ENCODE measurements at places on chromosomes 6 and 20.

- H3K4me1 ChIP-seq, result peaks cover 25% of the 10 kb centered on the region
- H3K4me3 ChIP-seq, result no peak overlapping the region
- H3K36me3 ChIP-seq, result no peaks in the 10 kb centered on the region
Measured at GRCh38 chr6:15374119-15374518, 128.2 kb downstream of the JARID2 start.

DNA sequence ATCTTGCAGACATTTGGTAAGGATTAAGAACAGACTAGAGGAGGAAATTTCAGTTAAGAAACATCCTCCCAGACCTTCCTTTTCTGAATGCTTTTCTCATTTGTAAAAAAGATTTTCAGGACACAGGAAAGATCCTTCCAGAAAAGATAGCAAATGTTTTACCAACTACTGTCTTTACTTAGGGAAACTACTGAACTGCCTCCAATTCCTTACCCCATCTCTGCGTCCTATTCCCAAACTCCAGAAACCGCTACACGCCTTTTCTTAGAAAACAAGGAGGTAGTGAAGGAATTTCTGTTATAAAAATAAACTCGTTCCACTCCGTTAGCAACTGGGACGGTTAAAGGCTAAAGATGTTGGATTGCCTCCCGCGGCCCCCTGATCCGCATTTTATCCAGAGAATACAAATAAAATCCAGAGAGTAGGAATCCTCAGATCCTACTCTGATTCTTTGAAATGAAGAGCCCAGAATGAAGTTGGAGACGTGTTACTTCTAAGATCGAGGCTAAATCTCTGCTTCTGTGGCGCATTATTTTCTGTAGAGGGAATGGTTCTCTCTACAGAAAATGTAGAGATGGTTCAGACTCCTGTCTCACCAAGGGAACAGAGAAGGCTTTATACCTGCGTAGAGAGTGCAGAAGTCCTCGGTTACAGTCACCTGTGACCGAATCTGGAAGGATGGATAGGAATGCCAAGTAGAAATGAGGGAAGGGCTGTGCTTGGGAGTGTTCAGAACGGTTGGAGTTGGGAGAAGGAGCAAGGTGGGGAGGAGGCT lies 133.0 kb downstream of the GPX5 start:
- H3K4me3 ChIP-seq, result peak overlapping the region; percentile 57
- no peaks in the 10 kb centered on the region for H3K27me3 ChIP-seq
- no peaks in the 10 kb centered on the region for H3K36me3 ChIP-seq
- no peak overlapping the region for H3K27ac ChIP-seq
- no peak for DNase-seq

DNA sequence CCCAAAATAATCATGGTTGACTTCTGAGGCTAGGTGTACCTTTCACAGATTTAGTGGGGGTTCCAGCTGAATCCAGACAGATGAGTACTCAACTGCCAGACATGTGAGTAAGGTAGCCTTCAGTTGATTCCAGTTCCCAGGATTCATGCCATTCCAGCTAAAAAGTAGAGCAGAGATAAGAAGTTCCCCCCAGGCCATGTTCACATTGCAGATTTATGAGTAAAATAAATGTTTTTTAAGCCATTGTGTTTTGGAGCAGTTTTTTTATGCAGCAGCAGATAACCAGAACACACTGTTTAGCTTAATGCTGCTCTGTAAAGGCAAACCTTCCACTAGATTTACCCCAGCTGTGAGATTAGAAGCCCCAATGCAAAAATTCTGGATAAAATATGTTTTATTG lies 245.0 kb downstream of the RFPL4B start:
- H3K27ac ChIP-seq, result no peak overlapping the region
- H3K36me3 ChIP-seq, result no peaks in the 10 kb centered on the region
- no peak overlapping the region for H3K4me3 ChIP-seq
- DNase-seq, result no peak
- H3K4me1 ChIP-seq, result peaks cover 7% of the 10 kb centered on the region
- H3K27me3 ChIP-seq, result no peaks in the 10 kb centered on the region

GRCh38 chr20:15278041-15278440 lies 940.6 kb upstream of the FLRT3 start:
- H3K4me3 ChIP-seq, result no peak overlapping the region
- H3K4me1 ChIP-seq, result no peaks in the 10 kb centered on the region
- DNase-seq, result no peak

GRCh38 chr20:44589537-44589936 lies 7.2 kb downstream of the PKIG start:
- no peak for DNase-seq
- peaks cover 20% of the 10 kb centered on the region for H3K36me3 ChIP-seq
- H3K4me3 ChIP-seq, result no peak overlapping the region
- H3K27me3 ChIP-seq, result no peaks in the 10 kb centered on the region
